Hematopoietic multipotent progenitor cell (in vitro differentiated cells): ENCODE measurements at places on chromosomes 11 and 22.
A peak's percentile ranks its signal among the peaks of the same experiment; 100 is the strongest.

DNA sequence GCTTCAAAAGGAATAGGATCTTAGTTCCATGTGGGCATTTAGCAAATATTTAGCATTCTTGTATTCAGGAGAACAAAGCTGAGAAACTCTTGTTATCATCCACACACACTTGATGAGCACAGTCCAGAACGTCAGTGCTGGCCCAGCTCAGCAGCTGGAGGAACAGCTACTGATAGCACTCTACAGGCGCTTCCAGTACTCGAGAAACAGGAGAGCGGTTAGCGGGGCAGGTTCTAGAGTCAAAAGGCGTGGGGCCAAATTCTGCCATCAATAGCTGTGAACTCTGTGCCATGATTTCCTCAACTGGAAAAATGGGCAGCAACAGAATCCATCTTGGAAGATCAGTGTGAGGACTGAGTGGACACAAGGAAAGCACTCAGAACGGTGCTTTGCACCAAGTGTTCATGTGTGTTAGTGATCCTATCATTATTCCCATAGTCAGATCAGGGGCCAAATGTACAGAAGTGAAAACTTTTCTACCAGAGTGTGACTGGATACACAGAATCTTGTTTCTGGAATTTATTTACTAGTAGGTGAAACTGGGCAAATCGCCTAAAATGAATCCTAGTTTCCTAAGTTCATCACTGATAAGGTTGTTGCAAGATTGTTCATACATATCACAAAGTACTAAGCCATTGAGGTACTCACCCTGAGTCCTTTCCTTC is 3.2 kb downstream of the JOSD1 start:
- DNase-seq = peak; percentile 15

DNA sequence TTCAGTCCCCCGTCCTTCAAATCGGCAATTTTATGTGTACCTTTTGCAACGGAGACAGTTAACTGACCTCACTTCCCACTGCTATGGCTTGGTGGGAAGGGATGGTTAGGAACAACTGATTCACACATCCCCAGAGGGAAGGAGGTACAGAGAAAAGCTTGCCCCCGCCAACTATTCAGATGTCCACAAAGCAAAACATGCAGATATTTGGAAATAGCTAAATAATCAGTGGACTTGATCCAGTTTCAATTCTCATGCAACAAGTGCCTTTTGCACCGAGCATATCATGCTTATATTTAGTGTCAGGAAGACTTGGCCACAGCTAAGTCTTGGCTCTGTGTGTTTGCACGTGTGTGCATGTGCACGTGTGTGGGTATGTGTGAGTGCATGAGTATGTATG is 144.6 kb downstream of the SNX19 start:
- DNase-seq = no peak

- DNase-seq = no peak
These were observed 977.9 kb upstream of the CCDC90B start for GRCh38 chr11:84264066-84264465.

DNA sequence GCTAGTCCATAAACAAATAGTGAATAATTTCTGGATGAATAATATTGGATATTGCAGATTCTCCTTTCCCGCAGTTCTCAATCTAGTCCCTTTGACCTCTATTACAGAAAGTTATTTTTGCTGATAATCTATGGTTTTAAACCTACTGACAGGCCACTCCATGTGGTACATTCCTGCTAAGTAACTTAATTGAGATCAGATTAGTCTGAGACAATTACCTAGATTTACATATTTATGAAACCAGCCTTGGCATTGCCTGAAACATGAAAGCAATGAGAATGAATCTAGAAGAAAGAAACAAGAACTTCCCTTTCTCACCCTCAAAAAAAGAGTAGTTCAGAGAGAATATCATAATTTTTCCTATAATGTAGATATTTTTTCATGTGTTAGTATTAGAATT is 964.2 kb downstream of the JRKL start:
- no peak for DNase-seq

DNA sequence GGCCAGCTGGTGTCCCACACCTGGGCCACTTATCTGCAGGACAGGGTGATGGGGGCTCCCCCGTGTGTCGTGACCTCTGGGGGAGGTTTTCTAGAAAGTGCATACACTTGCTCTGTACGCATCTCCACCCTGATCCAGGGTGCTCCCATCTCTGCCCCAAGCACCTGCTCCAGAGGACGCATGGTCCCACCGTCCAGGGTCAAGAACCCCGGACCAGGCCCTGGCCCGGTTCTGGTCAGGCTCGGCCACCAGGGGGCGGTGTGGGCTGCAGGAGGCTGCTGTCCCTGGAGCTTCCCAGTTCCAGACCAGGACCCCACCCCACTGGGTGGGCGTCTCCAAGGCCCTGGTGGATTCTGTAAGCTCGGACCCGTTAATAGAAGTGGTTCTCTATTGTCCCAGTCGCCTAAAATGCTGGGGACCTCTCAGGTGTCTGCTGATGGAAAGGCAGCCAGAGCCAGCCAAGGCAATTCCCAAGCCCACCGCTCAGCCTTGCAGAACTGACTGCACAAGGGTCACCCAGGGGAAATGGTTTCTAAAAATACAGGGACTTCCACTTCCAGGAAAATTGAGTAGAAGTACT is 34.7 kb upstream of the SEPTIN5 start:
- peak; percentile 24 for DNase-seq
